ENCODE measurements at places on chromosomes 1 and 21.

DNA sequence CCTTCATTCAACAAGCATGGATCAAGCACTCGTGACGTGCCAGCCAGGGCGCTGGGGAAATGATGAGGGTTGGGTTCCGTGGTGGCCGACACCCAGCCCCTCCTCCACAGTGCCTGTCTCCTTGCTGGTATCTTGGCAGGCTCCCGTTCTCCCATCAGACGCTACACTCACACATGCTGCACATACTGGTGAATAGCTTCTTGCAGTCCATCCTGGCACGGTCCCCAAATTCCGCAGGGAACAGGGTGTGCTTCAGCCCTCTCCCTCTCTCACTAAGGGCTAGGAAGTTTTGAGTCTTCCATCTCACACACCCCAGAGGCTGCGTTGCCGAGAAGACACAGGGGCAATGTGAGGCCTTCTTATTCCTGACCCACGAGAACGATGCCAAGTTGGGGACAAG is 10.1 kb upstream of the MEF2D start:
- no peak for DNase-seq

DNA sequence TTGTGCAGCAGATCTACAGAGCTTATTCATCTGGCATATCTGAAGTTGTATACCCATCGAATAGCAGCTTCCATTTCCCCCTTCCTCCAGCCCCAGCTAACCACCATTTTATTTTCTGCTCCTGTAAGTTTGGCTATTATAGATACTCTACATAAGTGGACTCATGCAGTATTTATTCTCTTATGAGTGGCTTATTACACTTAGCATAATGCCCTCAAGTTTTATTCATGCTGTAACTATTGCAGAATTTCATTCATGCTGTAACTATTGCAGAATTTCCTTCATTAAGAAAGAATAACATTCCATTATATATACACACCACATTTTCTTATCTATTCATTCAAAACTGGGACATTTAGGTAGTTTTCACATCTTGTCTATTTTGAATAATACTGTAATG is 30.5 kb upstream of the IFI16 start:
- no peak for DNase-seq

GRCh38 chr1:2433936-2434655 is 21.7 kb upstream of the PEX10 start:
- DNase-seq, result no peak

DNA sequence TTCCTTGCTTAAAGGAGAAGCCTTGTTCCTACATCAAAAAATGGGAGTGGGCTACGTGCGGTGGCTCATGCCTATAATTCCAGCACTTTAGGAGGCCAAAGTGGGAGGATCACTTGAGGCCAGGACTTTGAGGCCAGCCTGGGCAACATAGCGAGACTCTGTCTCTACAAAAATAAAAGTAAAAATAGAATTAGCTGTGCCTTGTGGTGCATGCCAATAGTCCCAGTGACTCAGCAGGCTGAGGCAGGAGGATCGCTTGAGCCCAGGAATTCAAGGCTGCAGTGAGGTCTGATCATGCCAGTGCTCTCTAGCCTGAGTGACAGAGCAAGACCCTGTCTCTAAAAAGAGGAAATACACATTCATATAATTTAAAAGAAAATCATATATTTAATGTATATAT is 127.1 kb downstream of the C1orf21 start:
- DNase-seq, result no peak

DNA sequence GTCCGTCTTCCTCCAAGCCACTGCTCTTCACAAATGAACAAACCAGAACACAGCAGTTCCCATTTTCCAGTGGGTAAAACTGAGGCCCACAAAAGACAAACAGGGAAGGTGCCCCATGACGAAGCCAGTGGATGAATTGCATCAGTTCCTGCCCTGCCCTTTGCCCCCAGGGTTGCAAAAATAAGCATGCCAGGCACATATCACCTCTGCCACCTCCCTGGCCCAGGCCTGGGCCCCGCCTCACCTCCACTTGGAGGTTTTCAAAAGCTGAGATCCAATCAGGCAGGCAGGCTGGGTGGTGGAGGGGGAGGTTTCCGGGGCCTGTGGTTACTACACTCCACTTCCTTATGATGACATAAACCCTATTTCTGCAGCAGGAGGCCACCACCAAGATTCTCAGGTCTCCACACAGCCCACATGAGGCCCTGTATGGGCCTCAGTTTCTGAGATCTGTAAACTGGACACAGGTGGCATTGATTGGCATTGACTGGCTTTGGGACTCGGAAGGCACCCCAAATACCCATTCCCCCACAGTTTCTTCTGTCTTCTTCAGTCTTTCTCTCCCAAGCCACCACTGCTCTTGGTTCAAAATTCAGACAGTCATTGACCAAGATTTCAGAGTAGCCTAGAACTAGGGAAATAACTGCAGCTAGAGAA is 4.1 kb downstream of the KIF21B start:
- no peak for DNase-seq

DNA sequence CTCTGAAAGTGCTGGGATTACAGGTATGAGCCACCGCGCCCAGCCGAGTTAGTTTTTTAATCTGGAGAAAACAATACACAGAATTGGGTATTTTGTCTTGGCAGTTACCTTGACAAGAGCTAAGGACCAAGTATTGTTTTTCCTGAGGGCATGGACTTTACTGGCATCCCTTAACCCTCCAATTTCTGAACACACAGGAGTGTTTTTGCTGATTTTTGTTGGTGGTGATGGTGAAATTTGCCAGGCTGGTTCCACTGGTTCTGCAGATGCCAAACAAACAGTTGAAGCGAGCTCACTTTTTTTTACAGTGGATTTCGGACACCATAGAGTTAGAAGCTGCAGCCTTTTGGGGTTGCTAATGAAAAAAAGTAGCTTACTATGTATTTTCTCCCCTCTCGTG is 37.2 kb upstream of the SH3D21 start:
- no peak for DNase-seq

DNA sequence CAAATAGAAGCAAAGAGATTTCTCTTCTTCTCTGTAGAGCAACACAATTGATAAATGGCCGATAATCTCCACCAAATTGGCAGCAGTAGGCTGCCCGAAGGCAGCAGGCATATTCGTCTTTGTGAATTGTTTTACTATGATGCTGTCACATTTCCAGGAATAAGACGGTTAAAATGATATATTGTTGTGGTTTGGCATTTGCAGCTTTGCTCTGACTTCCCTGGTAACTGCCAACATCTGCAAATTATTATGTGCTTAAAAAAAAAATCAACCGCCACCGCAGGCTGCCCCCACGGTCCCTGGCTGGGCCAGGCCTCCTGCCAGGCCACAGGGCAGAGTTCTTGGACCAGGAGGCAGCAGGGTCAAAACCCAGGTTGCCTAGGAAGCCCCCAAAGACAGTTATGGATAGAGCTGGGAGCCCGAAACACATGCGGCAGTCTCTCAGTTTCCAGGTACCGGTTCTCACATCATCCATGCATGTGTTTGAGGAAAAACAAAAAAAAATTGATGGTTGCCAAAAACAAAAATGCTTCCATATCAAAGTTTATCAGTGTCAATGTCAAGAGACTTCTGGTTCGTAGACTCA is 179.3 kb downstream of the ETS2 start:
- DNase-seq, result no peak

- no peak for DNase-seq
Measured at GRCh38 chr1:33314416-33314815, 6.5 kb downstream of the A3GALT2 start.

GRCh38 chr21:32726839-32727686 is 750 bp downstream of the SYNJ1 start:
- peak; percentile 62 for DNase-seq

DNA sequence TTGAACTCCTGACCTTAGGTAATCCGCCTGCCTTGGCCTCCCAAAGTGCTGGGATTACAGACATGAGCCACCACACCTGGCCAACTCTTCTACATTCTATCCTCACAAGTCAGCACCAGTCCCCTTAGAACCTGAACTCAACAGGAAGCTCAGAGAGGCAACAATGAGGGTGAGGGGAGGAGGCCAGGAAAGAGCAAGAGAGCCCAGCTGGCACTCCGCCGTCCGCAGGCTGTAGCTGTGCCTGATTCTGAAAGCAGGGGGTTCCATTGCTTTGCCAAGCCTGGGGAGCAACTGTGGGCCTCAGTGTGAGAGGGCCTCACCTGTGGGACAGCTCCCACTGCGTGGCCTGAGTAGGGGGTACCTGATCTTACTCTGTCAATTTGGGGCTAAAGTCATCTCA is 18.7 kb downstream of the STK40 start:
- no peak for DNase-seq

GRCh38 chr1:110224240-110224995 is 14.3 kb downstream of the KCNC4 start:
- no peak for DNase-seq

GRCh38 chr1:235287208-235287882 is 40.6 kb downstream of the ARID4B start:
- no peak for DNase-seq

DNA sequence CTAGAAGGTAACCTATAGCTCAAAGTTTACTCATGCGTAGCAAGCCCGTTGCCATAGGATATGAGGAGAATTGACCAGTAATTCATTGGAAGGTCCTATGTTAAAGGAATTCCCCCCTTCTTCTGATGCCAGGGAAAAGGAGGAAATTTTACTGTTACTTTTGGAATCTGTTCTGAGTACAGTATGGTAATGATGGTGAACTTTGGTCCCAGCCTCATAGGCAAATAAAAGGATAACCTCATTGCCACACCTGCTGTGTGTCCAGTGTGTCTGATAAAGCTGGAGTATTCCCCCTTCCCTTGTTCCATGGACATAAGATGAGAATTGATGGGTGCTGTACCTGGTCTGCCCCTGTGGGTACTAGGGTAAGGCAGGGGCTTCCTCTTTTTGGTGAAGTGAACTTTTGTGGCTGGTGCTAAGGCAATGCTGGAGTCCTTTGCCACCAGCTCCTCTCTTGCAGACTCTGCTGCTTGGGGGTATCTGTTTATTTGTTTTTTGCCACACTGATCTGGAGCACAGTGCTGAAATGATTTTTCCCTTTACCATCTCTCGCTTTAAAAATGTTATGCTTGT is 22.2 kb downstream of the MPZ start:
- no peak for DNase-seq

- no peak for DNase-seq
Measured at GRCh38 chr1:14704846-14705245, 106.4 kb downstream of the KAZN start.

- DNase-seq, result no peak
Measured at GRCh38 chr1:90186506-90187322, 191.8 kb downstream of the ZNF326 start.

DNA sequence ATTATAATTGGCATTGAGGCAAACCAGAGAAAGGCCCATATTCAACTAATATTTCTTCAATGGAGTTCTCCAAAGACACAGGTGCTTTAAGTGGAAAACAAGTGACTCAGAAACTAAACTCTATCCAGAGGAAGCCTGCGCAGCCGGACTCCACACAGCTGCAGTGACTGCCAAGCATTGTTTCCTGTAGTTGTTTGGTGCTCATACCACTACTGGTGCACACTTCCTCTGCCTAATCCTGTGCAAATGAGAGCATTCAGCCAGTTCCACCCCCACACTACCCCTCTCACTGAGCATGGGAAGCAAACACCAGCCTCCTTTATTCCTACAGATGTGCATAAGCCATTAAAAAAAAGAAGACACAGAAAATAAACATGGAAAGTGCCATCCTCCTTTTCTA is 102.9 kb downstream of the VAV3 start:
- DNase-seq, result no peak

DNA sequence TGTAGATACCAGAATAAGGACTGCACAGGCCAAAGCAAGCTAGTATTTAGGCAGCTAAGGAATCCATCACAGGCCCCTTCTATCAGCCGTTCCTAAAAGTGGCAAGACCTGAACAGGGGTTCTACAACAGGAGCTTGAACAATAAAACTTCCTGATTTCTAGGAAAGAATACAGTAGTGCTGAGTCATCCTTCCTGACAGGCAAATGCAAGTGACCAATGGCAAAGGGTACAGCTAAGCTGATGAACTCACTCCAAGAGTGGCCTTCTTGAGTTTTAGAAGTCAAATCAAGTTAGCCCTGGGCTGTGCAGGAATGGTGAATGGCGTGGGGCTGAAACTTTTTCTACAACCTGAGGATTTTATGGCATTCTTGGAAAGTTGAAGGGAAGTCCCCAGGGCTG is 112.9 kb downstream of the GREM2 start:
- no peak for DNase-seq

DNA sequence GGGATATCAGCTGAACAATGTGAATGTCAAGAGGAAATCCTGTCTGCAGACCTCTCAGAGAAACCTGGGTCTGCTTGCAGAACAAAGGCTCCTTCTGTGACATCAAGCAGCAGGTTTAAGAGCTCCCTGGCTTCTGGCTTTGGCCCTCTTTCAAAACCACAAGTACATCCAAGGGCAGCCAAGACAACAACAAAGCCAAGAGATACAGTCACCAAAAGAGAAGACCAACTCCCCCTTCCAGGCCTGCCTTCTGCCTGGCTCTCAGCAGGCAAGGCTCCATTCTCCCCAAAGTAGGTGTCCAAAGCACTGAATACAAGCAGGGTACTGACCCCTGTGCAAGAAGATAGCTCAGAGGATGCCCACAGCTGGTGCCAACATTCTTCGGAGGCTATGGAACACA is 11.5 kb downstream of the BCAR3 start:
- no peak for DNase-seq

- DNase-seq, result no peak
Measured at GRCh38 chr1:203166192-203166940, 9.3 kb downstream of the MYBPH start.

DNA sequence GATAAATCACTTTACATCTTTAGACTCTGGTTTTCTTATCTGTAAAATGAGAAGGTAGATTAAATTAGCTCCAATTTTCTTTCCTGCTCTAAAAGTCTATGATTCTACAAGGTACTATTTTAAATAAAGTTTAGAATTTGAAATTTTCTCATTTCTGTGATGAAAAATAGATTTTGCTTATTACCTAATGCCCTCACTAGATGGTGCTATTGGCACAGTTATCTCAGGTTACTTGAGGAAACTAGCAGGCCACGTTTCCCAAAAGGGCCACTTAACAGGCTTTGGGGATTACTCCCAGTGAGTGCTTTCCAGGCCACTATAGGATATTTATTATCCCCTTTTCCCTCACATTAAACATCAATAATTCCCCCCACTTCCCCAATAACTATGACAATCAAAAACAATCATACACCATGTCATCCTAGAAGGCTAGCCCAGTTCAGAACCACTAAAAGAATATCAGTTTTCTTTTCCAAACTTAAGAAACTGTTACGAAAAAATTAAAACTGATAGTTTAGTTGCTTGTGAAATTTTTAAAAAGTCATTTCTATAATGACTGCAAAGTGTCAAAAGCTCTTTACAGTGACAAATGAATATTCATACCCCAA is 30.6 kb downstream of the OMA1 start:
- DNase-seq, result peak; percentile 70

Data from putamen (tissue), 1 donor.